T-helper 2 cell treated with Interferon-gamma antibody and Interleukin-4, amounts not matched to agents 5 μg/mL and 100 μg/mL, for 36 hours (primary cell): ENCODE measurements at places on chromosomes 1 and 21.

DNA sequence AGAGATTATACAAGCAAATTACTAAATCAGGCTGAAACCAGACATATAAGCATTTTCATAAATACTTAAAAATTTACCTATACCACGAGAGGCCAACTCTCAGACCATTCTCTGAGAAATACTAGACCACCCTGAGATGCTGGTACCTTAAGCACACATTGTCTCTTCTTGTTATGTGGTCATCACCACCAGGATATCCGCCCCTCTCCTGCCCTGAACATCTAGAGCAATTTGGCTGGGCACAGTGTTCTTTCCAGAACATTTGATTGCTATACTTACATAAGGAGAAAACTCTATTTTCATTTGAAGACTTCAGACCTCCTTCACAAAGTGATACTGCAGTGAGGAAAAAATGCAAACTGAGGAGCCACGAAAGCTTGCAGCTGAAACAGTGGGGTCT, 36.2 kb upstream of the DUSP10 start:
- DNase-seq: no peak

DNA sequence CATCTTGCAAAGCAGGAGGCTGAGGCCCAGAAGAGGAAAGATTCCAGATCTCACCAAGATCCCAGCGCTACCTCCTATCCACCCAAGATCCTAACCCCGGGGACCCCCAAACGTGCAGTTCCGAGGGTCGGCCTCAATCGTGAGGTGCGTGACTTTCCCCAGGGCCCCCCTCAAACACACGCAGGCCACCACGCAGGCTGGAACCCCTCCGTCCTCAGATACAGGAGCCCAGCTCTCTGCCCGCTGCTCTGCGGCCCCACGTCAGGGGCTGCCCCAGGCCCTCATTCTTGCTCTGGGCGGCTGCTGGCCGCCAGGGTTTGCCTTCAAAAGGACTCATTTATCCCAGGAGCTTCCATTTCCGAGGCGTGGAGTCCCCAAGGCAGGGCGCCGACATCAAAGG, 39.9 kb downstream of the KRTAP10-1 start:
- DNase-seq: no peak

DNA sequence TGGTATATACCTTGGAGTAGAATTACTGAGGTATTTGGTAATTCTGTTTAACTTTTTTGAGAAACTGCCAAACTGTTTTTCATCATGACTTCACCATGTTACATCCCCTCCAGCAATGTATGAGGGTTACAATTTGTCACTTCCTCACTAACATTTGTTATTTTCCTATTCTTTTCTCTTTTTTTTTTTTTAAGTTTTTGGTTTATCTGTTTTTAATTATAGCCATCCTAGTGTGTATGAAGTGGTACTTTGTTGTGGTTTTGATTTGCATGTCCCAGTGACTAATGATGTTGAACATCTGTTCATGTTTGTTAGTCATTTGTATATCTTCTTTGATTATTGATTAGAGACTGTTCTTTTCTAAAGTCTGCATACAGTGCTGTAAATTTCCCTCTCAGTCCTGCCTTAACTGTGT, 147.3 kb downstream of the HS2ST1 start:
- no peak for DNase-seq

DNA sequence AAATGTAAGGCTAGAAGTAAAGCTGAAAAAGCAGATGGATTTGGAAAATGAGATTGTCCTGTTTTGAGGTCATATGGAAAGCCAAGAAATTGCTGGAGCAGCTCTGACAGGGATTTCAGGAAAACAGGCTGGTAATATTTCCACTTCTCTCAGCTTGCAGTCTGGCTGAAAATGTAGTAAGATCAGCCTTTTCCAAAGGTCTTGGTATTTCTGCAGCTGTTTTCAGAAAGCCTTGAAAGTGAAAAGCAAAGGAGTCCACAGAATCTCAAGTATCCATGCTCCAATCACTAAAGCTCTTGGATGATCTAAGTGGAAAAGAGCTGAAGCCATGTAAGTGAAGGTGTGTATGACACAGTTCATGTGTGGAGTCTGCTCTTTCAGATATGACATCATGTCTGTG, 41.6 kb upstream of the APOBEC4 start:
- no peak for DNase-seq

DNA sequence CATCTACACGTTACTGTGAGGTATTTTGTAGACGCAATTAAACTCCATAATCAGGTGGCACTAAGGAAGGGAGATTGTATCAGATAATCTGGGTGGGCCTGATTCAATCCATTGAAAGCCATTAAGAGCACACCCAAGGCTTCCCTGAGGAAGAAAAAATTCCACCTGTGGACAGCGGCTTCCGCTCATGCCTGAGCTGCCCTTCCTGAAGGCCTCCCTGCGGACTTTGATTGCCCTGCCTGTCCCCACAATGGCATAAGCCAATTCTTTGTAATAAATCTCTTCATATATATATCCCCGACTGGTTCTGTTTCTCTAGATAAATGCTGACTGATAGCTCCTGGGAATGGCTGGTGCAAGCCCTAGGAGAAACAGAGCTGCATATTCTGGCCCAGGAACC, 138.3 kb downstream of the TGFBR3 start:
- DNase-seq: no peak

GRCh38 chr21:29520171-29520570, 221.4 kb downstream of the BACH1 start:
- no peak for DNase-seq

- no peak for DNase-seq
Measured at GRCh38 chr1:208045463-208046260, 134.7 kb upstream of the CD34 start.

DNA sequence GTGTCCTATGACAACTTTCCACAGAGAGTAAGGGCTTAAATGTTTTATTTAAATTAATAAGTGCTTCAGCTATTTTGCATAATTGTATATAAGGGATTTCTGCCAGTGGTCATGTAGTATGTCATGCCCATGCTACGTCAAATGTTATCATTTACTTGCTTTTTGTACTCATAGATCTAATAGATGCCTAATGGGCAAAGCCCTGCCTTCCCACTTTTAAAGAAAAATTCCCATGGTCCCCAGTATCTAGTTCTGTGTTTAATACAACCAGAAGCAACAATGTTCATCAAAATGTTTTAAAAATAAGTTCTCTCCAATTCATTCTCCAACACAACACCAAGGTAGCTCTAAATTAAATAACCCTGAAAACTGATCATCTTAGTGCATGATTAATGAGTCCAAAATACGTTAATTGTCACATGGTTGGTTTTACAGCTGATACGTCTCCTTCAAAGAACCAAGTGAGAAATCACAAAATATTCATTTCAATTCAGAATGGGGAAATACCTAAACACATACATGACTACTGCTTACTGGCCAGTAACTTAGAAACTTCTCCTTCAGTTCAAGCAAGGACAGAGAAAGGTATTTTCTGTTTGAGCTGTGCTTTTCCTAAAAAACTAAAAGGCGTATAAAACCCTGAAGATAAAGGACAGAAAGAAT, 49.1 kb upstream of the SDC3 start:
- no peak for DNase-seq

DNA sequence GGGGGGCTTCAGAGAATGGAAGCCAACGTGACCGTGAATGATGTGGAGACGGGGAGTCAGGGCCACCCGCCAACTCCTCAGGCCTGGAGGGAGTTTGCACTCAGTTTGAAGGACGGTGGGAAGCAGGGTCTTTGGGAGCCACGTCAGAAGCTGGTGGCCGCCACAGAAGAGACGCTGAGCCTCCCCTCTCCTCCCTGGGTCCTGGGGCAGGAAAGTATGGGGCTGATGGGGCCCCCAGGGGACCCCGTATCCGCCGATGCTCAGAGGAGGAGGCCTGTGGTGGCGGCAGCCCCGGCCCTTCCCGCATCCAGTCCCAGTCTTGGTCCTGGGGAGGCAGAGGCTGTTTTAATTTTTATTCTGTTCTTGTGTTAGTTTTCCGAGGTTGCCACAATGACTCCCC, 188.6 kb upstream of the C1orf174 start:
- no peak for DNase-seq

GRCh38 chr1:204032642-204033235, 40.2 kb upstream of the SOX13 start:
- no peak for DNase-seq

DNA sequence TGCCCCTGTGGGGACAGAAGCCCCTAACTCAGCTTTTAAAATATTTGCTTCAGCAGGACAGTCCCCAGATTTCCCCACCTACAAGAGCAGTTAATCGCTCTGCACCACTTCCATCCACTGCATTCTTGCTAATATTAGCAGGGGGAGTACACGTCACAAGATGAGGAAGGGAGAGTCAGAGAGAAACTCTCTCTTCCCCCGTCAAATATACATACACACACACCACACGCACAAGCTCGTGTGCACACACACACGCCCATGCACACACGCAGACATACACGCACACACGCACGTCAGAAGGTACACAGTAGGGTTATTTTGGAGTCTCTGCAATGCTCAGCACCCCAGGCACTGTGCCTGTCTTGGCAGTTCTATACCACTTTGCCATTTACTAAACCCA, 2.1 kb downstream of the CLCA1 start:
- DNase-seq: no peak

- DNase-seq: no peak
Measured at GRCh38 chr1:208207388-208208131, 36.6 kb downstream of the PLXNA2 start.

- DNase-seq: no peak
Measured at GRCh38 chr21:20570824-20571232, 427.4 kb upstream of the NCAM2 start.

DNA sequence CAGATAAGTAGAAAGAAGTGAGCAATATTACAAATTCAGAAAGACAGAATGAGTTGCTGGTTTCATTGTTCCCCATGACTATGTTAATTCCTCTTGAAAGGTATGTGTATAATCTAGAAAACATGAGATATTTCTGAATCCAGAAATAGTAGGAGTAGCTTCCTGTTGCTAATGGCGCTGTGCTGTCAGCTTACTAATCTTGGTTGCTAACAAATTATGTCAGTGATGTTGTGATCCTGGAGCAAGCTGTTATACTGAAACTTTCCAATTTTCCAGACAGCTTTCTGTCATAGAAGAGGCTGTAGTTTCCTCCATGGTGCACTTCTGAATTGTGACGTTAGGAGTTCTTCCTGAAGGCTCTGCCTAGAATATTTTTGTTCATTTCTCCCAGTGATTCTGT, 372.3 kb downstream of the USP25 start:
- DNase-seq: no peak

DNA sequence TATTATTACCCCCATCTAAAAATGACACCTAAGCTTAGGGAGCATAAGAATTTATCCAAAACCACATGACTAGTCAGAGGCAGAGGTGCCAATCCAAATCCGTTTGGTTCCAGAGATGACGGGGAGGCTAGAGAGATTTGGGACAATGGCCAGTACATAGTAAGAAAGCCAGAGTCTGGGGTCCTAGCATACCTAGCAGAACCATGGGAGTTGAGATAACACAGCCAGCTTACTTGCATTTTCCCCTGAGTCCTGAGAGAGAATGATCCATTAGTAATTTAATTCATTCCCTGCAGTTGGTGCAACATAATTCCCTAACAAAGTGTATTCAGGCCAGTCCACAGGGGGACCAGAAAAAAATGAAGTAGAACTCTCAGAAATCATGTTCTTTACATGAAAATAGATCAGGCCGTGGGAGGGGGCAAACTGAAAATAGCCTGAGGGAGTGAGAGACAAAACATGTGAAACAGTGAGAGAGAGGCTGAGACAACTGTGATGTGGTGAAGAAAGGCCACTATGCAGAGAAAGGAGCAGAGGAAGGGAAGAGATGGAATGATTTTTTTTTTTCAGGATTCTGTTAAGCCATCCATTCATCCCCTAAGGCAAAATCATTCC, 243.3 kb downstream of the BRINP2 start:
- no peak for DNase-seq

- no peak for DNase-seq
Measured at GRCh38 chr1:46552357-46553237, 1.1 kb upstream of the KNCN start.

- no peak for DNase-seq
Measured at GRCh38 chr1:24868016-24868875, 61.8 kb downstream of the RUNX3 start.

GRCh38 chr1:225451840-225452515, 24.1 kb upstream of the LBR start:
- no peak for DNase-seq

GRCh38 chr1:158145173-158145719, 35.4 kb upstream of the CD1D start:
- DNase-seq: no peak
